ENCODE measurements at places on chromosomes 7 and 10.

DNA sequence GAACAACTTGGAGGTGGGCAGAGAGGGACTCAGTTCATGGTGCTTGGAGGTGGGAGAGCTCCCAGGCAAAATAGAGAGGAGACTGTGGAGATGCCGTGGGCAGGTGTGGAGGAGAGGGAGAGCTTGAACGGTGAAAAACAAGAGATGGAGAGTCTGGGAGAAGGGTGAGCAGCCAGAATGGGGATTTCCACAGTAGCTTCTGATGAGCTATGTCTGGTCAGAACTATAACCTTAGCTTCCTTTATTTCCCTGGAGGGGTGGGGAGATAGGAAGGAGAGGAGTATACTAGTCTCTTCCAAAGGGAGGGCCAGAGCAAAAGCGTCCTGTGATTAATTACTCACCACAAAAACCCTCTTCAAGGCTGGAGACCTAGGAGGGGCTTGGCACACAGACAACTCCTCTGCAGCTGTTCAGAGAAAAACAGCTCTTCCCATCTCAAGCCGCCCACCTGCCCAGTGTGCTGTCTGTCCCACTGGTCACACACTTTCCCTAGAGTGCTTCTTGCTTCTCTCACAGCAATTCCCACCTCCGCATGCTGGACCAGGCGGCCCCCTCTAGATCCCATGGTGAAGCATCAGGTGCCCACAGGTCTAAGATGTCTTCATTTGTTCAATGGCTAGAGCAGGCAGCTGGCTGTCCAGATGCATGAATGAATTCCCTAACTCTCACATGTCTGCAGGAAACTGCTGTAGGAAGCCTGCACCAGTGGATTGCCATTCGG lies 41.9 kb downstream of the TAS2R41 start:
- DNase-seq, result no peak

DNA sequence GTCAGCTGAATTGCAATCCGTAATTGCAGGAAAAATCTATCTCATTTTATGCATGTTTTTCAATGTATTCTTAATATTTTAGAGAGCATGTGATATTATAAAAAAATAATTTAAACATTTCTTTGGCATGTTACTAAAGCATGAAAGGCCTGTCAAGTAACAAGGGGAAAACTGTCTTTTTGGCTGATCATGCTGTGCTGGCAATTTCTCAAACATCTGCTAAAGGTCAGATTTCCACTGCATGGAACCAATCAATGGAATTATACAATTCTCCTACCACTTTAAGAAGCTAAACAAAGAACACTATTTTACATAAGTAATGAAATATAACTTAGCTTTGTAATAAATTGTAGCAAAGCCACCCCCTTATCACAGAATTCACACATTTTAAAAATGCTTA lies 49.4 kb downstream of the JMJD1C start:
- DNase-seq, result no peak

GRCh38 chr7:117979954-117980497 lies 106.8 kb upstream of the CTTNBP2 start:
- no peak for DNase-seq

DNA sequence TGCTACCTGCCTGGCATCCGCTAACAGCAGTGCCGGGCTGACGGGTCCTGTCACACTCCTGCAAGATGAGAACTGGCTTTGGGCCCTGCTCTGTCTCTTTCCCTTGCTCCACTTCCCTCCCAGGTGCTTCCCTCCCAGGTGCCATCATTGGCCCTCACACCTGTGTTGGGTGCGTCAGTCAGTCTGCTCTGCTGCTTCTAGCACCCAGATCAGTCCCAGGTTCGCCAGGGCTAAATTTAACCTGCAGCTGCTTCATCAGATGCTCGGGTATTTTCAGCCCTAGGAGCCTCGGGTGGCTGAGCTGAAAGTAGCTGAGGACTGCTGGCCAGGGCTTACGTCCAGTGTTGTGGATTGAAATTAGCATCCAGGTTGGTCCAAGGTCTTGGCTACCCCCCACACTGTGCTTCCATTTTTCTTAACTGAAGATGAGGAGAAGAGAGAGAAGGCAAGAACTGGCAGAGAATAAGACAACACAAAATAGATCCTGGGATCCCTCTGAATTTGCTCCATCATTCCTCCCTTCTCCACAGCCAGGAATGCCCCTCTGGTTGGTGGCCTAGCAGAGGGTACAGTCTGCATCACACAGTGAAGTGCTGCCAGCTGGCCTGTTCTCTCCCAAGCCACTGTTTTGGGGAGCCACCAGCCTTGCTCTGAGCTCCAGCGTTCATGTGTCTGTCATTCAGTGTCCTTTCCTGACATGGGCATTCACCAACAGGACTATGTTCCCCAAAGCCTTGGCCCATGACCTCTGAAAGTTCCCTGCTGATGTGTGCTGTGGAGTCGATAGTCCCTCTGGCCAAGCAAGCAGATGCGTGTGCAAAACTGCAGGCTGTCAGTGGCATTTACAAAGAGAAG lies 65.9 kb upstream of the SYPL1 start:
- DNase-seq, result no peak

DNA sequence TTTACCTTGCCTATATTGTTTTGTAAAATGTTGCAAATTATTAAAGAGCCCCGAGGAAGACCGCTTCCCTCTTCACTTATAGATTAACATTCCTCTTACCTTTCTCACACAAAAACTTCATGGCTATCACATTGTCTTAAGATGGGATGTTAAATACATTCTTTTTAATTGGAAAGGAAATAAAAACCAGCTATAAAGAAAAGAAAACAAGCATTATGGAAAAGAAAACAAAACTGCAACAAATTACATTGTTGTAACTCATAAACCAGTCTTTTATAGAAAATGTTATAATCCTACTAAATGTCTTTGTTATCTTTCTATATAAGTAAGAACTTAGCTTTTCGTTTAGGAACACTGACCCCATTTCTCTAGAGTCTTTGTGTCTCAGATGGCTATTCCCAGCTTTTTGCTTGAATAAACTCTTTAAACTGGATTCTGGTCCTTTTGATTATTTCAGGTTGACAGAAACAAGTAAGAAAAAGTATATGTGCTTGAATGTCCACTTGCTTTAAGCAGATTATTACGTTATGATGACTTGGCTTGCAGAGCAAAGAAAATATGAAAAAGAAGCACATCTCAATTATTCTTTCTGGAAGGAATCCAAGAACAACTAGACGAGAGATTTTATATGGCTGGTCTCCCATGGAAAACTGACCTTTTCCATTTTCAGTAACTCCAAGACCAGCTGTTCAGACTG lies 128.2 kb downstream of the AKR1D1 start:
- peak; percentile 5 for DNase-seq

GRCh38 chr7:149856583-149856982 lies 17.2 kb upstream of the ATP6V0E2 start:
- no peak for DNase-seq

DNA sequence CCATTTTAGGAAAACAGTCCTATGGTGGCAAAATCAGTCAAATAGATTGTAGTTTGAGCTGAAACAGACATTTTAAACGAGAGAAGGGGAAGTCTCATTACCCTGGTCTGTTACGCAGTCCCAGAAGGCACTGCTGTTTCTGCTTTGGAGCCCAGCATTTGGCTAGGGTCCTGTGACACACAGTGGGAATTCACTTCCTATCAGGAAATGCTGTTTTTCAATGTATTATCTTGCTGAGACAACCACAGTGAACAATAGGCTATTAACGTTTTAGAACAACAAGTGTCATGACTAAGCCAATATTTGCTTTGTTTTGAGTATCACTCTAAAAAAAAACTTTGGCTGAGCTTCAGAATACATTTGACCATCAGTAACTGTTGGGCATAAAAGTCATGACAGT lies 74.1 kb downstream of the ADD3 start:
- DNase-seq, result peak; percentile 0

- no peak for DNase-seq
Measured at GRCh38 chr7:40393660-40394059, 258.9 kb downstream of the SUGCT start.

DNA sequence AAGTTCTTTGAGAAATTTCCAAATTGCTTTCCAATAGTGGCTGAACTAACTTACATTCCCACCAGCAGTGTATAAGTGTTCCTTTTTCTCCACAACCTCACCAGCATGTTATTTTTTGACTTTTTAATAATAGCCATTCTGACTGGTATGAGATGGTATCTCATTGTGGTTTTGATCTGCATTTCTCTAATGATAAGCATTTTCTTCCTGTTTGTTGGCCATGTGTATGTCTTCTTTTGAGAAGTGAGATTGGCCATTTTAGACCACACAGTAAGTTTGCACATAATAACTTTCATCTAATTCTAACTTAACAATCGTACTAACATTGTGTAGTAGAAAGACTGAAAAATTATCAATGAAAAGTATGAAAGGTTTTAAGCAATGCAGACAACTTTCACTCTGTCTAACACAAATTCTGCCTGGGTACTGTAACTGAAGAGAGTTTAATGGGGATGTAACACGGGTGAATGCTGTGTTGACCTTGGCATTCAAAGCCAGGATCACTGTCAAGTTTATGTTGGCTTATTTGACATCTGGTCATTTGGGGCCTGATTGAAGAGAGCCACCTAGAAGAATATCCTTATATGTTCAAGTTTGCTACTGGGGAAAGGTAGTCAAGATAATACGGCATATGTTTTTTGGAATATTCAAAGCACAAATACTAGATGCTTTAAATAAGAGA lies 50.4 kb downstream of the FAM171A1 start:
- no peak for DNase-seq

GRCh38 chr10:48249763-48250351 lies 24.6 kb downstream of the FRMPD2 start:
- no peak for DNase-seq

DNA sequence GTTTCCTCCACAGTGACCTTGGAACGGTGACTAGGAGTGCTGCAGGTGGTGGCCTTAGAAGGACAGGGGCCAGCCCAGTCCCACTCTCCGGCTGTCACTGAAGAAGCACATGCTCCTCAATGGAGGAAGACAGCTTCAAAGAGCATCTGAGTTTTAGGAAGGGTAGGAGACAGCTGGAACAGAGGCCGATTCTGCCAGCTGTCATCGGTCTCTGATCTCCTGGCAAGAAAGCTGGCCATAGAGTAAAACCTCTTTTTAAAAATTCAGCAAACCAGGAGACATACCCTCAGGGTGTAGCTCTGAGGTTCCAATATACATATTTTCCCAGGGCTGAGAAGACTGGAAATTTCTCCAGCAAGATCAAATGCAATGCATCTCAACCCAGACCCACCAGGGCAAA lies 55.9 kb downstream of the KCNMA1 start:
- no peak for DNase-seq

- DNase-seq, result no peak
Measured at GRCh38 chr7:151520419-151521261, 945 bp upstream of the RHEB start.

DNA sequence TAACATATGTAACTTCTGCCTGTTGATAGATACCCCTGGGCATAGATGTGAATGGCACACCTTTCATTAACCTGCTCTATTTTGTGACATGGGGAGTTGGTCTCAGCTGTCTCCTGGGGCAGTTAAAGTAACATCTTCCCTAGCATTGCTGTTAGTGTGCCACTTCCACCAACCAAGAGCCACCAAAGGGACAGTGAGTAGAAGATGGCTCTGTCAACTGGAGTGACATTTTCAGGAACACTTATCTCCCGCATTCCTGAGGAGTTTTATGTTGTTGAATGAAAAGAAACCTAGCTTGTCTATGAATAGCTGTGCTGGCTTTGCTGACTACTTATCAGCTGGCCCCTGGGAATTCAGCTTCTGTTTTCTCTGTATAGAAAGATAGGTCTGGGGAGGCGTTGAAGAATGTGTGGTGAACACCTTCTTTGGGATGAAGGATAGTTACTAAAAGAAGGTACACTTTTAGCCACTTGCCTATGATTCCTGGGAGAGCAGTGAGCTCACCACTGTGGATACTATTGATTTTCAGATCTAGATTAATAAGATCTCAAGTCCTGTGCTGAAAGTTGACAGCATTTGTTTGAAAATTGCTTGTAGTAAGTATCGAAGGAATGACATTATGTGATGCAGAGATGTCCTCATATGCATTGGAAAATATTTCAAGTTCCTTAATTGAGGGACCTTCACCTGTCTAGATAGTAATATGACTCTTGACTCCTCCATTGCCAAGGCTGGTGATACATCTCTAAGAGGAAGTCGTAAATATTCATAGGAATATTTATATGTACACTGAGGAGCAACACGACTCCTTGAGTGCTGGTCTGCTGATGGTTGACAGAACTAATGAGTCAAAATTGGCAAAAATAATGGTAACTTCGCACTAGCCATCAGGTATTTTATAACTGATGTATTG lies 7.6 kb downstream of the STARD3NL start:
- DNase-seq, result no peak

- no peak for DNase-seq
Measured at GRCh38 chr10:43421519-43421918, 12.5 kb upstream of the HNRNPF start.

DNA sequence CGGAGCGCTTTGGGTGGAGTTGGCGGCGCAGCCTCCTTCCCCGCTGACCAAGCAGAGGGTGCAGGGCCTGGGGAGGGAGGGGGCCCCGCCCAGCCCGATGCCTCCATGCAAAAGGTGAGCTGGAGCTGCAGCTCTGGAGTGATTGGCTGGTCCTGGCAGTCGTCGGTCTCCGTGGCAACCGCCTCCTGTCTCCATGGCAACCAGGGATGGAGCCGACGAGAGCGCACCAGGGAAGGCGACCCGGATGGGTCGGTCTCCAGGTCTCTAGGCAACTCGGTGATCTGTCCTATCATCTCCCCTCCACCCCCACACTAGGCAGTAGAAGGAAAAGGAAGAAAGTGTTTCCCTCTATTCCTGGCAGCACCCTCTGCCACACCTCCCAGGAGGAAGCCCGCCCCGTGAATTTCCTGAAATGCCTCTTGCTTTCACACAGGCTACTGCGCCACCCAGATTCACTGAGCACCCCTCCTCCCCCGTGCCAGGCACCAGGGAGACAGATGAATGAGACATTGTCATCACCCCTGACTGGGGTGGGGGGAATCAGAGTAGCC lies 647 bp upstream of the NACAD start:
- DNase-seq, result peak; percentile 98

DNA sequence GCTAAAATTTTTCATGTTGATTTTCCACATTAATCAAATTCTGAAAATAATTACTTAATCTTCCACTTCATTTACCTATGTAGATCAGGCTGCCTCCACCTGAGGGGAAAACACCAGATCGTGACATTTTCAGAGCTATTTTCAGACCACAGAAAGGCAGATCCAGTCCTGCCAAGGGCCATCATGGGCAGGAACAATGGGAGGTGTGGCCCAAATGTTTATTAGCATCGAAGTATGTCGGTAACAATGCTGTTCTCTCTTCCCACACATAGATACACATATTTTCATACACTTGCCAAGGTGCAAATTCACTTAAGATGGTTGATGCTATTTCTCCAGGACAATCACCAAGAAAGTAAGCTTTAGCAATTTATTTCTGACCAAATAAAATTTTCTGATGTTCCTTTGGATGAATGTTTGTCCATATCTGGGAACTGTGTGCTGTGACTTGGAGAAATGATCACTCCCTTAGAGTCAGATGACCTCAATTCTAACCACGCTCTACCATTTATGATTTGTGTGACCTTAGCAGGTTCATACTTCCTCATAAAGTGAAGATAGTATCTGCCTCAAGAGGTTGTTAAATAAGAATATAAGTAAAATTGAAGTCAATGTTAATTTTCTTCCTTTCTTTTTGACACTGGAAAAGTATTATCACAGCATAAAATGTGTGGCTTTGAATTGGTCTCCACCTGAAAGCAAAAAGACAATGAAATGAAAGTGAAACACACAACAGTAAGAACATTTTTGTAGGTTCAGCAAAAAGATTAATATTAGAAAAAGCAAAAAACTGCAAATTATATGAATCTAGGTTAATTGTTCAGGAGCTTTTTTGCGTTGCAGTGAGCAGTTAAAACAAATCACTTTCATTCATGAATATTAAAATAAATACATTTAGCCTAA lies 310.4 kb upstream of the PHF14 start:
- no peak for DNase-seq

- no peak for DNase-seq
Measured at GRCh38 chr10:17023386-17024298, 106.0 kb downstream of the CUBN start.
